ENCODE measurements at places on chromosomes 1 and 21. TPM values are rescaled to one million over a fixed set of nuclear protein-coding genes. Genes with fewer than 3 reads are reported as not detected.

- no peak for DNase-seq
These were observed 6.0 kb upstream of the SH2D2A start for GRCh38 chr1:156822680-156823079.

DNA sequence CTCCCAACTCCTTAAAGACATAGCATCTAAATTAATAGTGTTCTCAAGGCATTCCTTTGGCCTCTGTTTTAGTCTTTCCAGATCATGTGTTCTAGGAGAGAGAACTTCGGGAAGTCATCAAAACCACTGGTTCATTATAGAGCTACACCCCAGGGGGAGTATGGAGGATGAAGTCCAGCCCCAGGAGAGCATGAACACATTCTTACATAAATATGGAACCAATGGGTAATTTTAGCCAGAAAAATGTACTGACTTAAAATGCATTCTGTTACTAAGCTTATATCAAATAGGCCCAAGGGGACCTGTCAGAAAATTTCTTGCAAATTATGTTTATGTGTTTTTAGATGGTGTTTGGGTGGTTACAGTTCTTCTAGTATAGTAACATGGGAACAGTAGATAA, 165.2 kb downstream of the NTMT2 start:
- DNase-seq: no peak

The MX2 gene
- 2.1 TPM for total RNA-seq

- no peak for DNase-seq
These were observed 526.7 kb upstream of the ADAMTS5 start for GRCh38 chr21:27493542-27493941.
